Fibroblast of skin of right quadriceps (primary cell): ENCODE measurements at places on chromosomes 11 and 22.

GRCh38 chr11:115338476-115338875 lies 165.7 kb downstream of the CADM1 start:
- DNase-seq = no peak

GRCh38 chr11:30573951-30574350 lies 12.2 kb downstream of the MPPED2 start:
- DNase-seq = no peak

DNA sequence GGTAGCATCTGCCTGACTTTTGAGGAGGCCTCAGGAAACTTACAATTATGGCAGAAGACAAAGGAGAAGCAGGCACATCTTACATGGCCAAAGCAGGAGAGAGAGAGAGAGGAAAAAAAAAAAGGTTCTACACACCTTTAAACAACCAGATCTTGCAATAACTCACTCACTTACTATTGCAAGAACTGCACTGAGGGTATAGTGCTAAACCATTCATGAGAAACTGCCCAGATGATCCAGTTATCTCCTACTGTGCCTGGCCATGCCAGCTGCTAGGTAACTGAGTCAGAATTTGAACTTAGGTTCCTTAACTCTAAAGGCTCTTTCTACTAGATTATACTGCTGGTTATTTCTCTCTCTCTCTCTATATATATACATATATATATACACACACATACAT lies 7.3 kb downstream of the HORMAD2 start:
- no peak for DNase-seq

- DNase-seq = no peak
These were observed 15.8 kb upstream of the PKNOX2 start for GRCh38 chr11:125148743-125149142.

DNA sequence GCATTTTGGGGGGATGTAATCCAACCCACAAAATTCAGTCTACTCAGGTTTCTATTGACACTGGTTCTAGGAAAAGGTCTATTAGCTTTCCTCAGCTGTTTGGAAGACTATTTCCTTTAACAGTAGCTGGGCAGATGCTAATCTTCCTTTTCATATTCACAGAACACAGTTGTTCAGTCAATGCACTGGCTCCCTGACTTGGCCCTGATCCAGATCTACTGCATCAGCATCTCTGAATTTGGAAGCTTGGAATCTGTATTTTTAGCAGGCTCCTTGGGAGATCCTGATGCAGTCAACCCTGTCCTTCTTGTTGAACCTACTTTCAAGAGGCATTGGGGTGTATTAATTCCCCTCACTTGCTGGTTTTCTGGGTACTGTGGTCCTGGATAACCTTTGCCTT lies 6.3 kb downstream of the HTATIP2 start:
- DNase-seq = no peak

- DNase-seq = peak; percentile 54
These were observed 268.4 kb downstream of the ETS1 start for GRCh38 chr11:128318856-128319474.

DNA sequence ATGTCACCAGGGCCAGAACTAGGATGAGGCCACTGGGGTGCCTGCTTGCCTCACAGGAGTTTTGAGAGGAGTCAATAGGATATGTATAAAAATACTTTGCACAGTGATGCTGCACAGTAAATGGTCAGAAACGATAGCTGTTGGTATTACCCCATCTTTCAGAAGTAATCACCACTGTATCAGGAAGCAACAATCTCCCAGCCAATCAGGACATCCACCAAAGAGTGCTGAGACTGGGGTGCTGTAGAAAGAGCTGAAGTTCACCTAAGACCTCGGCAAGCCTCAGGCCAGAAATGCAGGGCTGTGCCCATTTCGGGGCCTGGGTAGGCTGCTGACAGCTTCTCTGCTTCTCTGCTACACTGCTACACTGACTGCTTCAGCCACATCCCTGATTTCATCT lies 17.4 kb downstream of the LMO2 start:
- DNase-seq = no peak

- DNase-seq = no peak
These were observed 132.2 kb downstream of the NAV2 start for GRCh38 chr11:19844806-19845205.

DNA sequence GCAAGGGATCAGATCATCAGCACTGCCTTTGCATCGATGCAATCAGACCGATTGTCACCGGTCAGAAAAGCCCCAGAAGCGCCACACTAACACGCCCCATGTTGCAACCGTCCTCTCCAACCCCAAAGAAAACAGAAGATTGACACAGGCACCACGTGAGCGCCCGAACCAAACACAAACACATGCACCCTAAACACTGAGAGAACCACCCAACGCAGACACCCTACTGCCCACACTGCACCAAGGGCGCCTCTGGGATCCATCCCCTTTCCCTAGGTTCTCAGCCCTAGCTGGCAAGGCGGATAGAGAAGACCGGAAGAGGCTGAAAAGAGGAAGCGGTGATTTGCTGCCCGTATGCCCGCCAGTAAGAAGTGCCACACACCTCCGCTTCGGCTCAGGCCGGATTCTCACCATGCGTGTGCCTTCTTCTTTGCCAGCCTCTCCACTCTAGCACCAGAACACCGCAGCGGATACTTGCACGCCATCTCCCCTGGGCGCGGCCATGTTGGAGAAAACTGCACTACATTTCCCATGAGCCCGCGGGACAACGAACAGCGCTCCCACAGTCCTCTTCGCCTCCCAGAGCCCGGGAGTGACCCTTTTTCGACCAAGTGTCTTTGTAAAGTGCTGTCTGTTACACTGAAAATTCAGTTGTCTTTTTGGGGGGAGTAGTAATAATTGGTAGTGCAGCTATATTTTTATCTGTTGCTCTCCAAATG lies at the start of gene ALKBH8:
TSS of gene ALKBH8 (minus strand) at position 517 of the 719 bp plus-strand sequence. CDS start 4,842 bp downstream, outside the sequence.
- peak; percentile 61 for DNase-seq

- no peak for DNase-seq
These were observed 11.3 kb downstream of the MUC5B start for GRCh38 chr11:1234054-1234720.

- no peak for DNase-seq
These were observed 101.0 kb upstream of the SORL1-AS1 start for GRCh38 chr11:121553806-121554205.

DNA sequence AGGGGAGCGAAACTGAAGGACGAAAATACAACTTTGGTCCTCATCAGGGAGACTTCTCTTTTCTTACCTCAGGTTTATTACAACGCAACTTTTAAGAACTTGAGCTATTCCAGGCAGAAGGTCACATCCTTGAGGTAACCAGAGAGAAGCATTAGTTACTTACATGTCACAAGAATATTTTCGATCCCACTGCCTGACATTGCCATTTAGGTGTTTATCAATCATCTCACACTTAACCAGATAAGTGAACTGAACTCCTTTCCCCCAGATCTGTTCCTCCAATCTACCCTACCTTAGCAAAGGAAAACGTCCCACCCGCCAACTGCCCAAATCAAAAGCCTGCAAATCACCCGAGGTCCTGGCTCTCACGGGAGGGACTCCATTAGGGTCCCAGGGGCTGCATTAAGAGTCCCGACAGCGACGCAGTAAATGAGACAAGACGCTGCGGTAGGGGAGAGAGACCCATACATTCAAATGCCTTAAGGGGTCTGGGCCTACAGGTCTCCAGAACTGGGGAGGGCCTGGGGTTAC lies 734 bp downstream of the ZNF280B start:
- peak; percentile 2 for DNase-seq

DNA sequence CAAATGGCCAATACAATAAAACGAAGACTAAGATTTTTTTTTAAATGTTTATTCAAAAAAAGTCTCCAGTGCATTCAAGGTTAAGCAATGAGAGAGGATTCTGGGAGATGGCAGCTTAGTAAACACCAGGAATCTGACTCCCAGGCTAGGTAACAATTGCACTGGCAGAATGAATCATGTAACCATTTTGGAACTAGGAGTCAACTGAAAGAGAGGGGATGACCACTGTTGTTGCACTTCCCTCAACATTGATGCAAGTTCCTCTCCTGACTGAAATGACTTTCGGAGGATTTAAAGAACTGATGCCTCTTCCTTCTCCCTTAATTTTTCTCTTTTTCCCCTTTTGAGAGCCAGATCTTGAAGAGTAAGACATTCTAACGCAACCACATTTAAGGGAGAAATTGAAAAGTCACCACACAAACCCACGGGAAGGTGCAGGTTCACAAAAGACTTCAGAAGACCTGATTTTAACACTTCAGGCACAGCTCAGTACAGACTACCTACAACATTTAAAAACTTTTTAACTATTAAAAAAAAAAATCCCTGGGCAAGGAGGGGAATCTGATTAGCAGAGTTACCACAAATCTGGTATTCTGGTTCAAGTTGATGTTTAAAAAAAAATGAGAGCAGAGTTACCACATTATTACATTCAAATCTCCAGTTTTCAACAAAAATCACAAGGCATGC lies 56.8 kb downstream of the FCHSD2 start:
- peak; percentile 7 for DNase-seq

- peak; percentile 24 for DNase-seq
These were observed 9.4 kb upstream of the PATL1 start for GRCh38 chr11:59678118-59678812.
